Activated CD4-positive, CD25-positive, alpha-beta regulatory T cell treated with anti-CD3 and anti-CD28 coated beads, Interleukin-2, amount 50 U/mL, for 72 hours (primary cell): ENCODE measurements at places on chromosomes 7 and 10.

DNA sequence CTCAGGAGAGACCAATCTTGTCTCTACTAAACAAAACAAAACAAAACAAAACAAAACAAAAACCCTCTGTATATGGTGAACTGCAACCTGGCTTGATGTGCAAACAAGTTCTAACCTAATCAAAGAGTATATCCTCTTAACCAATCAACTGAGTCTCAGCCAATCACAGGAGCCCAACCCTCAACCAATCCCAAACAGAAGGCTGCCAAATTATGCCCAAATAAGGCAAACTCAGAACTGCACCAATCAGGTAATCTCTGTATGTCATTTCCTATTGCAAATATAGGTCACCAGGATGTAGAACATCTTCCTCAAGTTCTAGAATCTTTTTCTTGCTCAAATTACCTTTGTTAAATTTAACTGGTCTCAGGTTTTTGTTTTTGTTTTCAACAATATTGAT is 5.2 kb downstream of the FAM133B start:
- no peak for DNase-seq

DNA sequence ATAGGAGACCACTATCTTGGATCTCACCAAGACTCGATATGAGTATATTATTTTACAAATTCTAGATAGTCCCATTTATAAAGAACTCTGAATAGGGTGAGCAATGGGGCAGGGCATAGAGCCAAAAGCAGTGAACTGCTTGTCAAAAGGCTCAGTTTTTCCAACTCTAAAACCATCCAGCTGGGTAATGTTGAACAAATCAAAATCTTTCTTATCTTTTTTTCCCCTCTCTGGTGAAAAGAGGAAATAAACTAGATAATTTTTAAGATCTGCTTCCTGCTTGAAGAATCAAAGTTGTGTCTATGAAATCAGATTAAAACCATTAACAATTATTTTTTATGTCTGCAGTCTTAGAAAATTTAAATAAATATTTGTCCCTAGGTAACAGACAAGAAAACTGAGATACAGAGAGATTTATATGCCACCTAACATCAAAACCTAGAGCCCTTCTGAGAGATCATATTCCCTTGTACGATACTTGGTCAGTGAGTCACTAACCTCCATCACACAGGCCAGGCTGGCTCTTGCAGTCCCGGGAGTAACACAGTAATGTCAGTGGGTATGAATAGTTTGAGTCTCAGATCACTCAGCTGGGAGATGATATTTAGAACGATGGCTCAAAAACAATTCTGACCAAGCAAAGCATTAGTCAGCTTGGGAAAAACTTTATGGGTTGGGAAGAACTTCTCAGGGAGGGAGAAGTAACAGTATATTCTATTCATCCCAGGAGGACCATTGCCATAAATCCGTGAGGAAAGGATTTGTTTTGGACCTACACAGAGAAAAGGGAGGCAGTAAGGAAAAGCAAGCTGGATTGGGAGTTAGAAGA is 178.8 kb downstream of the REEP3 start:
- no peak for DNase-seq

DNA sequence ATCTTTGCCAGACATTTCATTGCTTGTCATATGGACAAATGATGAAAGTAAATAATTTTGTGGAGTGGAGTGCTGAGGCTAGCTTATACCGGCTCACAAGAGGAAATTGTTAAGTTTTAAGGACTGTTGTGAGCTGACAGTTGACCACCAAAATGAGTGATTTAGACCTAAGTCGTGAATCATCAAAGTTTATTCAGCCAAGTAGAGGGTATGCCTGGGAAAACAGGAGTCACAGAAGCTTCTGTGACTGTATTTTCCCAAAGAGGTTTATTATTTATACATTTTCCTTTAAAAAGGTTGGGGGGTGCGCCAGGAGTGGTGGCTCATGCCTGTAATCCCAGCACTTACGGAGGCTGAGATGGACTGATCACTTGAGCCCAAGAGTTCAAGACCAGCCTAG is 21.8 kb downstream of the MRPS24 start:
- no peak for DNase-seq

- no peak for DNase-seq
These were observed 317.9 kb downstream of the GPR158 start for GRCh38 chr10:25492680-25493079.

GRCh38 chr10:130040817-130041330 is 69.8 kb downstream of the C10orf143 start:
- DNase-seq, result no peak

DNA sequence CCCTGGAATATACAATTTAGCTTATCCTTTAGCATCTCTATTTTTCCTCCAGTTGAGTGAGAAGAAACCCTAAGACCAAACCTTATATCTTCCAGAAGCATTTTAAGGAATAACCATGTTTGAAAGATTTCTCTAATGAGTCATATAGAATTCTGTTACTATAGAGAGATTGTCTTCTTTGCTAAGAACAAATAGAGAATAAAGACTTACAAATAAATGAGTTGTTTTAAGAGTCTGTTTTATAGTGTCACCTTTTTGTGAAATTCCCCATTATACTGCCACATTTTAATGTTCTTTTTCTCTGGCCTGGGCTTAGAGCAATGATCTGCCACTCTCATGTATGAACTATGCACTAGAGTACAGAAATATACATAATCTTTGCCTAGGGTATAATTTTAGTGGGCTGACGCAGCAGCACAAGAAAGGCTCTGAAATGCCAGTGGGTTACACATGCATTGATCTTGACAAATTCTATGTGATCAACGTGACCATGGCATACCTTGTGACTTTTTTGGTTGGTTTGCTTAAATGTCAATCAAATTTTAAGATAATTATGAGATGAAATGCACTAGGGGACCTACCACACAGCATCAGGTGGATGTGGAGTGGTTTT is 145.1 kb upstream of the MKLN1 start:
- no peak for DNase-seq

GRCh38 chr7:157309988-157310668 is 26.7 kb upstream of the DNAJB6 start:
- no peak for DNase-seq

- DNase-seq, result peak; percentile 71
These were observed 5.5 kb downstream of the ELOVL3 start for GRCh38 chr10:102231357-102232318.

DNA sequence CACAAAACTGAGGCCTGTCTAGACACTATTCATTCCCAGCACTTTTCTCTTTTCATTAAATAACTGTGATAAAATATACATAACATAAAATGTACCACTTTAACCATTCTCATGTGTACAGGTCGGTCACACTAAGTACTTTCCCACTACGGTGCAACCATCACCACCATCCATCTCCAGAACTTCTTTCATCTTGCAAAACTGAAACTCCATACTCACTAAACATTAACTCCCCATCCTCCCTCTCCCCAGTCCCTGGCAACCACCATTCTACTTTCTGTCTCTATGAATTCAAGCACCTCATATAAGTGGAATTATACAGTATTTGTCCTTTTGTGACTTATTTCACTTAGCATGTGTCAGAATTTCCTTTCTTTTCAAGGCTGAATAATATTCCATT is 53.0 kb downstream of the ARHGAP12 start:
- DNase-seq, result no peak

- no peak for DNase-seq
These were observed 16.3 kb upstream of the ZMIZ1 start for GRCh38 chr10:79052291-79053080.

GRCh38 chr7:94907026-94907810 is at the start of gene PPP1R9A:
PPP1R9A (plus strand) TSS chr7:94907594; CDS start chr7:94910114, 2,520 bp downstream.
- no peak for DNase-seq

- no peak for DNase-seq
These were observed 377.2 kb upstream of the VWC2 start for GRCh38 chr7:49396229-49396628.

- DNase-seq, result no peak
These were observed 1010.9 kb upstream of the PHF14 start for GRCh38 chr7:9962742-9963141.

- peak; percentile 71 for DNase-seq
These were observed 73.3 kb downstream of the PRPF18 start for GRCh38 chr10:13659887-13660550.

DNA sequence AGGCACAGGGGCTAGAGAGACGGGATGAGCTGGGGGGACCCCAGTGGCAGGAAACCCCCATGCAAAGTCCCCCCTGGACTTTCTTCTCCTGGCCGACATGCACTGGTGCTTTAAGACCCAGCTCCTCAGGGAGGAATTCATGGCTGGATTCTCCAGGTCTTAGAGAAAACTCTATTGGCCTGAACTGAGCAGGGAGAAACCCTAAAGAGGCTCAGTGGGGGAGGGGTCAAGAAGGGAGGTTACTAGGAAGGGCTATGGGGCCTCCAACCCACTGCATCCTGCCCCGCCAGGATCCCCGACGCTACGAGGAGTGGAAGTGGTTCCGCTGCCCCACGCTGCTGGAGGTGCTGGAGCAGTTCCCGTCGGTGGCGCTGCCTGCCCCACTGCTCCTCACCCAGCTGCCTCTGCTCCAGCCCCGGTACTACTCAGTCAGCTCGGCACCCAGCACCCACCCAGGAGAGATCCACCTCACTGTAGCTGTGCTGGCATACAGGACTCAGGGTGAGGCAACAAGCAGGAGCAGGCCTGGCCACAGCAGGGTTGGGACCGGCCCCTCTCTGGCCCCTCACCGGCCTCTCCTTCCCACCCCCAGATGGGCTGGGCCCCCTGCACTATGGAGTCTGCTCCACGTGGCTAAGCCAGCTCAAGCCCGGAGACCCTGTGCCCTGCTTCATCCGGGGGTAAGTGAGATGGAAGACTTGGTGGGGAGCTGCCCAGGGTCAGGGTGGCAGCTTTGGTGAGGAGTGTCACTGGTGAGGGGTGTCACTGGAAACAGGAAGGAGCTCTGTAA is 13.8 kb downstream of the ATG9B start:
- no peak for DNase-seq

GRCh38 chr7:158816995-158817394 is 12.3 kb downstream of the ESYT2 start:
- no peak for DNase-seq

DNA sequence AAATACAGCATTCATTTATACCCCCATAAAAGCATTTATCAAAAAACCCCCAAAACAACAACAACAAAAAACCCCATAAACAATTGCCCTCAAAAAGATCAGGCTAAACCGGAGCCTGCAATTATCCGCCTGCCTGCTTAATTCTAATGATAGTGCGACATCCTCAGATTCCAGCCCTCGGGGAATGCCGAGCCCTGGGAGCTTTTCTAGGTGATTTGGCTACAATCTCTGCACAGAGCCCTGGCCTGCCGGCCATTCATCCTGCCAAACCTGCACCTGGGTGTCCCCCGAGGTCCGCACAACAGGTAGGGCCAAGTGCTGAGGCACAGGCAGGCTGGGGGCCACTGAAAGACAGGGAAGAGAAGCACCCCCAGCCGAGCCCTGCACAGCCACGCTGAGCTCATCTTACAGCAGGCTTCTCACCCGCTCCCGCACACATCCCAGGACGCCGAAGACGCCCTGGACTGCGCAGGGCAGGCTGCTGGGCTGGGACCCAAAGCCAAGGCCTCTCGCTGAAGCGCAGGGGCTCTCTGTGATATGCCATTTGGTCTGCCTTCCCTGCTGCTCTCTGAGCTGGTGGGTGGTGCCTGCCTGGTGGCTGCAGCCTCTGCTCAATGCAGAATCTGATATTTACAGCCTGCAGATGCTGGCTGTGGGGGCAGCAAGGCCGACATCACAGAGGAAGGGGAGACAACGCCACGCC is 57.5 kb downstream of the CAMK2B start:
- DNase-seq, result no peak

GRCh38 chr7:116390363-116390762 is 109.2 kb upstream of the CAV2 start:
- no peak for DNase-seq

- DNase-seq, result no peak
These were observed 290.6 kb downstream of the FRMD4A start for GRCh38 chr10:14039968-14040668.

- no peak for DNase-seq
These were observed 164.7 kb downstream of the CPEB3 start for GRCh38 chr10:92126100-92126650.

DNA sequence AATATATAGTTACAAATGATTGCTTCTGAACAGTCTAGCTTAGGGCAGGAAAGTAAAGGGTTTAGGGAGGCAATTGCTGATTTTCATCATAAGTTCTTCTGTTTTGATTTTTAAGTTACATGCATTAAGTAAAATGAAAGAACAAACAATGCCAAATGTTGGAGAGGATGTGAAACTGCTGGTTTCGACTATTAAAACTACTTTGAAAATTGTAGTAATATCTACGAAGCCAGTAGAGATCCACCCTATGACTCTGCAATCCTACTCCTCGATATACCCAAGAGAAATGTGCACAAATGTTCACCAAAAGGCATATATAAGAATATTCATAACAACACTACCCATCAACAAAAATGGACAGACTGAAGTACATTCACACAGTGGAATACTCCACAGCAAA is 24.3 kb downstream of the PDZD8 start:
- DNase-seq, result no peak

- no peak for DNase-seq
These were observed 23.8 kb downstream of the SEMA3C start for GRCh38 chr7:80895056-80895455.

DNA sequence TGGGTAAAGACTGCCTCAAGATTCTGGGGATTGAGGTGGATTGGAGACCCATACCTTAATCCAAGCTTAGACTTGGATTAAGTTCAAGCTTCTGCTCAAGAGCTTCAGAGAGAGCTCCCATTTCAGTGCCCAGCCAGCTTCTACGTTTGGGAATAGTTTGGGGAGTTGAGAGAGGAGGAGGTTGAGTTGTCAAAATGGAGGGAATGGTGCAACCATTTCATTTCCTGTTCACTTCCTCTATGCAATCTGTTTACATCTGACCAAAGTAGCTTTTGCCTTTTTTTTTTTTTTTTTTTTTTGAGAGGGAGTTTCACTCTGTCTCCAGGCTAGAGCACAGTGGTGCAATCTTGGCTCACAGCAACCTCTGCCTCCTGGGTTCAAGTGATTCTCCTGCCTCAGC is 65.8 kb downstream of the ENTPD1 start:
- DNase-seq, result no peak

GRCh38 chr7:106517508-106517907 is 143.4 kb downstream of the CCDC71L start:
- DNase-seq, result no peak

- no peak for DNase-seq
These were observed 53.6 kb upstream of the DNAAF5 start for GRCh38 chr7:672891-673290.

GRCh38 chr10:35579726-35580422 is 25.3 kb upstream of the GJD4 start:
- DNase-seq, result no peak

DNA sequence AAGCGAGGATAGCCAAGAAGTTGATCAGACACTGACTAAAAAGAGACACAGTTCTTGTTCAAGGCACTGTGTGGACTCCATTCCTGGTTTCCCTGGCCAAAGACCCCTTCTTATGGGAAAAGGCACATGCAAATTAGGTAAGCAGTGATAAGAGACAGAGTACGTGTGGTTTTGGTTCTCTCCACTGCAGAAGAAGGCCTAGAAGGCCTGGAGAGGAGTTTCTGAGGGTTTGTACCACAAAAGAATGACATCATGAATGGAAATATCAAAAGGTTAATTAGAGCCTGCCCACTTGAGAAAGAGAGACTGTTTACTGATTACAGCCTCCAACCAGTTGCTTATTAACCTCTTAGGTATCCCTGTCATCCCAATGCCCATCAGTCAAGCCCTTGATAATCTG is 137.5 kb downstream of the ZNF365 start:
- no peak for DNase-seq

- DNase-seq, result no peak
These were observed 1020.1 kb downstream of the NXPH1 start for GRCh38 chr7:9453521-9453920.

GRCh38 chr7:158827411-158828132 is 1.7 kb downstream of the ESYT2 start:
- no peak for DNase-seq
